Activated T-helper 1 cell treated with anti-CD3 and anti-CD28 coated beads, Interleukin-2, amount 50 U/mL, for 16 hours (primary cell): ENCODE measurements at places on chromosomes 2 and 18.

DNA sequence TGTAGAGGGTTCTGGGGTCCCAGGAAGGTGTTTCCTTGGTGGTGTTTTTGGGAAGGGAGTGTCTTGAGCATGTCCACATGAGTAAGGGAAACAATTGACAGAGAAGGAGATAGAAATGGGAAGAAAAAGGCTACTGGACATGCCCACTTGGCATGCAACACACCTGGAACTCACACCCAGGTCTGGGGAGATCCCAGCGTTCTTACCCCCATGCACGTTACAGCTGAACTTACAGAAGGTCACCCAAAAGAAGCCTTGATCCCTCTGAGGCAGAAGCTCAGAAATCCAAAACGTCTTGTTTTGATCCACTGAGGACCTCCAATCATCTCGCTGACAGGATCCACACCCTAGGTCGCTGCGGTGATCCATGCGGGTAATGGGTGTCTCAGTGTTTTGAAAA, 142.0 kb downstream of the ZNF516 start:
- no peak for DNase-seq

DNA sequence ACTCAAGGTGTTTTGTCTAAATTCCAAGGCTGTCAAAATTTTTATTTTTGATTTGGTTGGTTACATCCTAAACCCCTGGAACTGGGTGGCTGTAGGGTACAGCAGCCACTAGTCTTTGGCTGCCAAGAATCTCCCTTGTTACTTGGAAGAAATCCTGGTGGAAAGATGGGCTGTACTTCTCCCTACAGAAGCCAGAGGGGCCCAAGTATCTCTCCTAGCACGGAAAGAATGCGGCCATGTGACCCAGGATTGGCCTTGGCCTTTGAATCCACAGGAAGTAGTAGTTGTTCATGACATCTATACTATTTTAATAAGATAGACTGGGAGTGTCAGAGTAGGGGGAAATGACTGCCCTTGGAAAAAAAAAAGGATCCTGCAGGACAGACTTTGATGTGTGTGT, 54.4 kb upstream of the MYO3B start:
- DNase-seq: no peak

- no peak for DNase-seq
Observed at GRCh38 chr2:119071476-119071875, 87.1 kb downstream of the C1QL2 start.

GRCh38 chr18:49968644-49969309, 155.4 kb upstream of the ACAA2 start:
- no peak for DNase-seq

DNA sequence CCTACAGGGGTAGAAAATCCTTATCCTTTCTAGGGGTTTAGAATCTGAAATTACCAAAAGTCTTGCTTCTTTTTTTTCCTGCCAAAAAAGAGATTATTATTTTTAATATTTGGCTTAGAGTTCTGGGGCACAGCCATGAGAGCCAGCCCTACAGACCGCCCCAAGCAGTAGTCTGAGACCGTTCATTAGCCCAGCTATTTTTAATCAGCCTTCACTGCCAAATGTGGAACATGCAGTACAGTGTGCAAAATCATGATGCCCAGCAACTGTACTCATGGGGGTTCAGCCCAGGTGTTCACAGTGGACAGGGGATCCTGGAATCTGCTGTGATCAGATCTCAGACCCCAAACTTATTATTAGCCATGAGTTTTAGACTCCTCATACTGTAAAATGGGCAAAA, 60.4 kb downstream of the GRB14 start:
- DNase-seq: no peak

GRCh38 chr18:12254136-12254819, at the start of gene CIDEA:
CIDEA (plus strand) TSS chr18:12254361; CDS start chr18:12254384, 23 bp downstream.
- DNase-seq: no peak

DNA sequence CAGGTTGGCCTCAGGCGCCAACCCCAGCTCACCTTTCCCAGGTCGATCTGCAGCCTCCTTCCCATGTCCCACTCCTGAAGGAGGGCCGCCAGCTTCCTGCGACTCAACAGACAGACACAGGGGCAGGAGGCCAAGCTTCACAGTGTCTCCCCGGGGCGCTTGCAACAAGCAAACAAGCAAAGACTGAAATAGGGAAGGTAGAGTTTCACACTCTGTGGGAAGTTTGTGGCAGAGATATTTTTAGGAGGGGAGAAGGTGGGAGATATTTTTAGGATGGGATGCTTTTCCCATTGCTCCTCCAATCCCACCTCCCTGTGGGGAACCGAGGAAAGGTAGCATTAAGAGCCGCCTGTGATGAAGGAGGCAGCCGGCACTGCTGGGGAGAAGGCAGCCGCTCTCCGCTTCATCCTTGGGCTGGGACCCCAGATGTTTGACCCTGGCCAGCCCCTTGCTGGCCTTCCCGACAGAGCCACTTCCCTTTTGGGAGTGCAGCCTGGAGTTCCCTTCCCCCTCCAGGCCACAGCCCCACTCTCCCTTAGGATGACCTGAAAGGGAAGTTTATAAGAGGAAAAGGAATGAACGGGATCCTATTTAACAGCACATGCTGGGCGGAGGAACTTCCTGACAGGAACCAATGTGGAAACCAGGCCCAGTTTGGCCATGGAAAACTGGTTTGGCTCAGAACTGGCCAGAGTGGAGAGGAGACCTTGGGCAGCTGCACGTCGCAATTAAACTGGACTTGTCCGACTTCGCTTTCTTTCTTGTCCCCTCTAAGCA, 142.2 kb upstream of the SMAD2 start:
- DNase-seq: no peak

- no peak for DNase-seq
Observed at GRCh38 chr18:21851327-21851961, 110.9 kb downstream of the MIB1 start.

- DNase-seq: no peak
Observed at GRCh38 chr18:23966909-23967308, 47.6 kb upstream of the TTC39C start.

DNA sequence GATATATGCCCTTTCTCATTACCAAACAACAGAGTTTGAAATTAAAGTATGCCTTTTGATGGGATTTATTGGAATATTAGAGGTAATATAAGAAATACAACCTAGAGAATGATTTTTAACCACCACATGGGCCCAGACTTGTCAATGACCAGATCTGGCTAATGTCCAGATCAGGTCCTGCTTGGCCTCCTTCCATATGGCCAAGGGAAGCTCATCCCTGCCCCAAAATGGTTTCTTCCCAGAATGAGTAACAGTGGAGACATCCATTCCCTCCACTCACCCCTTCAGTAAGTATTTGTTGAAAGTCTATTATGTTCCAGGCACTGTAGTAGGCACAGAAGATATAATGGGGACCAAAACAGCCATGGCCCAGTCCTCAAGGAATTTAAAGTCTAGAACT, 54.9 kb downstream of the ANTXR1 start:
- DNase-seq: no peak

DNA sequence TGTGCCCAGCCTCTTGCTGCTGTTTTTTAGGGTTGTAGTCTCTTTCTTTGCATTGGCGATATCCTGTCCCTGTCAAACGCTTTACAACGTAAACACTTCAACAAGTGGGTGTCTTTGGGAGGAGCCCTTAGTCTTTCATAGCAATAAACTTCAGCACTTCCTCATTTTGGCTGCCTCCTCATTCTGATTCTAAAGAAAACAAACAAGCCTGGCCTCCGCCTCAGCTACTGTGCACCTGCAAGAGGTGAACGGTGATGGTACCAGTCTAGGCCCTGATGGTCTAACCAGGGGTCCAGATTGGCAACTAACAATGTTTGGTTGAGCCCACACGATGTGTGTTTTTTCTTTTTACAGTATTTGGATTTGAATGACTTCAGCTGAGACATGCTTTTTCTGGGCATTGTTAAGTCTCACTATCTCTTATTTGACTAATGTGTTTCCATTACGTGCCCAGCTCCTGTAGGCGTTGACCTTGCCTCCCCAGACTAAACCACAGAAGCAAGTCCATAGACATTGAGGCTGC, 53.2 kb upstream of the CUL3 start:
- no peak for DNase-seq
